ENCODE measurements at places on chromosomes 16 and 17.

DNA sequence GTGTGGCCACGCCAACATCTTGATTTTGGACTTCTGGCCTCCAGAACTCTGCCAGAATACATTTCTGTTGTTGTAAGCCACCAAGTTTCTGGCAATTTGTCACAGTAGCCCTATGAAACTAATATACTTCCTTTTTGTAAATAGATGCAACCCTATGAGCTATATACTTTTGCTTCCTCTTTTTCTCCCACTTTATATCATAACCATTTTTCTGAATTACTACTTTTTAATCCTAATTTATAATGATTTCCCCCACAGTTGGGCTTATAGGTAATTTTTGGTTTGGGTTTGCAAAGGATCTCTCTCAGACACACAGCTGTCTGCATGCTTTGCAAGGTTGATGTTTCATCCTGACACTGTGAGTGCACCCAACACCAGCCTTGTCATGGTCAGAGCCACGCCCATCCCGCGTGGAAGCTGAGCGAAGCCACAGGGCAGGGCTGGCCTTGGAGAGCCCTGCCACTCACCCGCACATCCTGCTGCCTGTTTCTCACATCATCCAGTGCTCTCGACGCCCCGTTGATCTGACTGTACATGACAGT lies 5.8 kb downstream of the TRIM25 start:
- DNase-seq = no peak
- H3K4me1 ChIP-seq = peaks cover 12% of the 10 kb centered on the region
- H3K27ac ChIP-seq = peak overlapping the region; percentile 27
- no peak overlapping the region for H3K4me3 ChIP-seq
- peaks cover 31% of the 10 kb centered on the region for H3K36me3 ChIP-seq

- no peak overlapping the region for H3K27ac ChIP-seq
- no peaks in the 10 kb centered on the region for H3K27me3 ChIP-seq
- no peak for DNase-seq
- no peaks in the 10 kb centered on the region for H3K36me3 ChIP-seq
- no peaks in the 10 kb centered on the region for H3K4me1 ChIP-seq
Observed at GRCh38 chr16:72424757-72425156, 252.8 kb upstream of the PMFBP1 start.

DNA sequence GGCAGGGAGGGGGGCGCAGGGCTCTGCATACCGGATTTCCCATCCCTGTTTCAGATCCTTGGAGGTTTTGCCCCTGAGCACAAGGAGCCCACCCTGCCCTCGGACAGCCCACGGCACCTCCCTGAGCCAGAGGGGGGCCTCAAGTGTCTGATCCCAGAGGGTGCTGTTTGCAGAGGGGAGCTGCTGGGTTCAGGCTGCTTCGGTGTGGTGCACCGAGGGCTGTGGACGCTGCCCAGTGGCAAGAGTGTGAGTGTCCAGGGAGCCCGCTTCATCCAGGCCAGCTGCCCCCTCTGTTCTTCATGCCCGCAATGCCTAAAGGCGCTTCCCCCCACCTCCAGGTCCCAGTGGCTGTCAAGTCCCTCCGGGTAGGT lies 2.5 kb downstream of the TNK1 start:
- H3K27ac ChIP-seq = no peak overlapping the region
- H3K27me3 ChIP-seq = peaks cover 9% of the 10 kb centered on the region
- no peaks in the 10 kb centered on the region for H3K36me3 ChIP-seq
- H3K4me3 ChIP-seq = no peak overlapping the region

- no peak overlapping the region for H3K4me3 ChIP-seq
- no peaks in the 10 kb centered on the region for H3K27me3 ChIP-seq
- DNase-seq = no peak
- H3K4me1 ChIP-seq = peaks cover 25% of the 10 kb centered on the region
- no peaks in the 10 kb centered on the region for H3K36me3 ChIP-seq
Observed at GRCh38 chr17:69503711-69504110, 89.2 kb downstream of the MAP2K6 start.

DNA sequence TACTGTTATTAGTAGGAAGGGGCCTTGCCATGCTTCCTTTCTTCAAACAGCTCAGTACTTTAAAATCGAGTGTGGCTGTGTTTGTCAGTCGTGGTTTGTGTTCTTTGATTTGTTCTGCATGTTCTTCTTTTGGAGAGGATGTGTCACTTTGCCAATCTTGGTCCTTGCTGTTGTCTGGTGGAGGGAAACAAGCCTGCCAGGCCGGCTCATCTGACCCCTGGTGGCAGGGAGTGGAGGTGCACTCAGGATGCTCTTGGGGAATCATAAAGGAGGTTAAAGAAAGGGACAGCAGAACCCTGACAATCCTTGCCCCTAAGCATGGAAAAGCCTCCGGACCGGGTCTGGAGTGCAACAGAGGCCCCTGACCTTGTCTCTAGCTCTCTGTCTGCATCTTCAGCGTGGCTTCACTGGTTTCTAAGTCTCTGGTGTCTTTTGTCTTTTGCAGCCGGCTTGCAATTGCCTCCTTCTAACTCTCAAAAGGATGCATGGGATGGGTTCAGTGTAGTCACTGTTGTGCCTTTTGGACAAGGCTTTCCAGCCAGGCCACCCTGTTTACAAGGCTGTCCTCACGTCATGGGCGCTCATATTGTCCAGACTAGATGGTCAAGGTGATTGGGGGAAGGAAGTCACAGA lies 135.8 kb downstream of the WWOX start:
- no peaks in the 10 kb centered on the region for H3K36me3 ChIP-seq
- no peak overlapping the region for H3K4me3 ChIP-seq
- H3K4me1 ChIP-seq = no peaks in the 10 kb centered on the region
- no peak overlapping the region for H3K27ac ChIP-seq

- peak; percentile 9 for DNase-seq
- H3K27ac ChIP-seq = no peak overlapping the region
- H3K36me3 ChIP-seq = no peaks in the 10 kb centered on the region
- H3K27me3 ChIP-seq = no peaks in the 10 kb centered on the region
- no peak overlapping the region for H3K4me3 ChIP-seq
- H3K4me1 ChIP-seq = peaks cover 10% of the 10 kb centered on the region
Observed at GRCh38 chr16:82631701-82632685, 5.2 kb downstream of the CDH13 start.

- H3K4me3 ChIP-seq = no peak overlapping the region
- H3K27me3 ChIP-seq = no peaks in the 10 kb centered on the region
- H3K4me1 ChIP-seq = peaks cover 8% of the 10 kb centered on the region
- no peak for DNase-seq
Observed at GRCh38 chr17:81314398-81315081, 19.4 kb upstream of the SLC38A10 start.

GRCh38 chr16:1493746-1494094 lies 560 bp downstream of the TELO2 start:
- no peaks in the 10 kb centered on the region for H3K27me3 ChIP-seq
- H3K36me3 ChIP-seq = peaks cover 9% of the 10 kb centered on the region
- H3K27ac ChIP-seq = peak overlapping the region; percentile 30
- peaks cover 5% of the 10 kb centered on the region for H3K4me1 ChIP-seq
- peak overlapping the region; percentile 78 for H3K4me3 ChIP-seq

DNA sequence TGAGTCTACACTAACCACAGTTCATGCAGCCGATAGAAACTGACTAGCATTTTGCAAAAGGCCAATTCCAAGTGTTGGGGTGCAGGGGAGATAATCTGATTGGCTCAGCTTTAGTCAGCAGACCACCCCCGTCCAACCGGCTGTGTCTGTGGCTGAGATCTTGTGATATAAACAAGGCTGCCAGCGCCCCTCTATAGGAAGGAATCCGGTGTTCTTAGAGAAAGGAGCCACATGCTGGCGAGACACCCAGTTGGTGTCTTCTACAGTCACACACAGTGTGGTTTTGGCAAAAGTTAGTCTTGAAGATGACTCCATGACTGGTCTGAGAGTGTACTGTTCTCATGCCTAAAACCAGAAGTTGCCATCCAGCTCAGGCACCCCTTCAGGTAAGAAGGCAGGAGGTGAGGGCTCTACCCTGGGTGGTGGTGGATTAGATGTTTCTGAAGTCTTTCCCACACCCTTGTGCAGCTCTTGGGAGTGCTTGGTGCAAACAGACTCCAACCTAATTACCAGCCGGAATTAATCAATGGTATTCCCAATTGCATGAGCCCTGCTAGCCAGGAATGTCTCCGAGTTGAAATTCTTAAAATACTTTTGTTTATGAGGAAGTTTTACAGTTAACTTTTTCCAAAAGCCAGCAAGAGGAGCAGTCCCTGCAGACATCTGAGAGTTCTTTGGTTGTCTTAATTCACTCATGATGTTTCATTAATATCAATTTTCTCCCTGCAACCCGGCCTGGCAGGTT lies 172.3 kb upstream of the IRX6 start:
- DNase-seq = no peak
- H3K27me3 ChIP-seq = peaks cover 2% of the 10 kb centered on the region
- H3K36me3 ChIP-seq = no peaks in the 10 kb centered on the region
- no peaks in the 10 kb centered on the region for H3K4me1 ChIP-seq
- H3K4me3 ChIP-seq = no peak overlapping the region

GRCh38 chr17:68184816-68185436 lies 62.9 kb upstream of the AMZ2 start:
- H3K27ac ChIP-seq = no peak overlapping the region
- H3K36me3 ChIP-seq = no peaks in the 10 kb centered on the region
- DNase-seq = no peak
- no peaks in the 10 kb centered on the region for H3K4me1 ChIP-seq
- H3K27me3 ChIP-seq = peaks cover 2% of the 10 kb centered on the region

DNA sequence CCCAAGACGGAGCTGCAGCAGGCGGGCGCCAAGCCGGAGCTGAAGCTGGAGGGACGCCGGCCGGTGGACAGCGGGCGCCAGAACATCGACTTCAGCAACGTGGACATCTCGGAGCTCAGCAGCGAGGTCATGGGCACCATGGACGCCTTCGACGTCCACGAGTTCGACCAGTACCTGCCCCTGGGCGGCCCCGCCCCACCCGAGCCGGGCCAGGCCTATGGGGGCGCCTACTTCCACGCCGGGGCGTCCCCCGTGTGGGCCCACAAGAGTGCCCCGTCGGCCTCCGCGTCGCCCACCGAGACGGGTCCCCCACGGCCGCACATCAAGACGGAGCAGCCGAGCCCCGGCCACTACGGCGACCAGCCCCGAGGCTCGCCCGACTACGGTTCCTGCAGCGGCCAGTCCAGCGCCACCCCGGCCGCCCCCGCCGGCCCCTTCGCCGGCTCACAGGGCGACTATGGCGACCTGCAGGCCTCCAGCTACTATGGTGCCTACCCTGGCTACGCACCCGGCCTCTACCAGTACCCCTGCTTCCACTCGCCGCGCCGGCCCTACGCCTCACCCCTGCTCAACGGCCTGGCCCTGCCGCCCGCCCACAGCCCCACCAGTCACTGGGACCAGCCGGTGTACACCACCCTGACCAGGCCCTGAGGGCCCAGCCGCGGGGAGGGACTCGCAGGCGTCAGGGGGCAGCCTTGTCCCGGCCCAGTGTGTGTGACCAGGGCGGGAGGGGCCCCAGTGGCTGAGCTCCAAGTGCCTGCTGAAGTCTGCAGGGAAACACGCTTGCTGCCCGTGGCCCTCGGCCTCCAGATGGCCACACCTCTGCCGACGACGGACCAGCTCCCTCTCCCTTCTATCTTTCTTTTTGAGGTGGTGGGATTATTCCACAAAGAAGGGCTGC lies 3.4 kb downstream of the SOX8 start:
- peaks cover 3% of the 10 kb centered on the region for H3K4me1 ChIP-seq
- no peak for DNase-seq
- peaks cover 5% of the 10 kb centered on the region for H3K27me3 ChIP-seq
- no peak overlapping the region for H3K27ac ChIP-seq

GRCh38 chr16:58938811-58939210 lies 204.7 kb upstream of the GOT2 start:
- no peaks in the 10 kb centered on the region for H3K4me1 ChIP-seq
- no peaks in the 10 kb centered on the region for H3K36me3 ChIP-seq
- no peak overlapping the region for H3K4me3 ChIP-seq
- H3K27me3 ChIP-seq = no peaks in the 10 kb centered on the region

- H3K27ac ChIP-seq = no peak overlapping the region
- DNase-seq = no peak
- no peak overlapping the region for H3K4me3 ChIP-seq
- H3K27me3 ChIP-seq = no peaks in the 10 kb centered on the region
- H3K36me3 ChIP-seq = no peaks in the 10 kb centered on the region
- peaks cover 19% of the 10 kb centered on the region for H3K4me1 ChIP-seq
Observed at GRCh38 chr17:57784226-57784895, 39.3 kb upstream of the CCDC182 start.

- no peak overlapping the region for H3K4me3 ChIP-seq
- no peaks in the 10 kb centered on the region for H3K4me1 ChIP-seq
- no peaks in the 10 kb centered on the region for H3K36me3 ChIP-seq
- peak; percentile 59 for DNase-seq
- no peaks in the 10 kb centered on the region for H3K27me3 ChIP-seq
- H3K27ac ChIP-seq = peak overlapping the region; percentile 85
Observed at GRCh38 chr17:16407911-16408588, 7.3 kb upstream of the TRPV2 start.

GRCh38 chr17:75135946-75136345 lies 4.4 kb upstream of the NT5C start:
- peaks cover 7% of the 10 kb centered on the region for H3K4me1 ChIP-seq
- H3K36me3 ChIP-seq = no peaks in the 10 kb centered on the region
- DNase-seq = no peak
- H3K27ac ChIP-seq = no peak overlapping the region

GRCh38 chr17:5770441-5771270 lies 186.3 kb upstream of the NLRP1 start:
- no peak for DNase-seq
- H3K4me3 ChIP-seq = no peak overlapping the region
- no peak overlapping the region for H3K27ac ChIP-seq
- H3K36me3 ChIP-seq = no peaks in the 10 kb centered on the region

GRCh38 chr16:84544031-84544773 lies 39.7 kb upstream of the MEAK7 start:
- H3K27me3 ChIP-seq = no peaks in the 10 kb centered on the region
- no peak for DNase-seq
- no peaks in the 10 kb centered on the region for H3K36me3 ChIP-seq

GRCh38 chr16:976389-976931 lies 5.1 kb upstream of the SOX8 start:
- no peaks in the 10 kb centered on the region for H3K36me3 ChIP-seq
- H3K27ac ChIP-seq = no peak overlapping the region
- no peak overlapping the region for H3K4me3 ChIP-seq
- H3K27me3 ChIP-seq = no peaks in the 10 kb centered on the region

- H3K4me1 ChIP-seq = no peaks in the 10 kb centered on the region
- DNase-seq = peak; percentile 81
- H3K27me3 ChIP-seq = no peaks in the 10 kb centered on the region
- H3K36me3 ChIP-seq = no peaks in the 10 kb centered on the region
Observed at GRCh38 chr16:73418691-73419090, 370.8 kb upstream of the ZFHX3 start.

DNA sequence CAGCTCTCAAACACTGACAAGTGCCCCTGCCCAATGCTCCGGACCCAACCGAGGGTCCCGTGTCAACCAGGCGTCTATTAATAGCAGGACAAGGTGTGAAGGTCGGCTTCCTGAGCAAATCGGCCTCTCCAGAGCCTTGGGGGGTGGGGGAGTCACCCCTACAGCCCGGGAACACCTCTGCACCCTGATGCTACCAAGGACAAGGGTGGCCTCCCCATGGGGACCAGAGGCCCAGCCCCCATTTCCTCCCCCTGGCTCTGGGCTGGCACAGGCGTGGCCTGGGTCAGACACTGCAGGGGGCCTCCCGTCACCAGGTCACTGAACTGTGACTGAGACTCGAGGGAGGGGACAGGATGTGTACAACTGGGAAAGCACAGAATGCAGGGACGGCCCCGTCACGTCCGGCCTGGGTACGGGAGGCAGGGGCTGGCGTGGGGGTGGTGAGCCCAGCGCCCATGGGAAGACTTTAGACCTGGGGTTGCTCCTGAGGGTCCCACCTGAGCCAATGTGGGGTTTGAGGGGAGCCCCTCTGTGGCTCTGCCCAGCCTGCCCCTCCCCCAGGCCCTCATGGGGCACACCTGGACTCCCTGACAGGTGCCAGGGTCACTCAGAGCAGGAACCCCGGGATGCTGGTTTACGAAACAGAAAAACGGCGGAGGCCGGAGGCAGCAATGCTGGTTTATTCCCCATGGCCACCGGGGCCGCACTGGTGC lies 579 bp upstream of the CYBA start:
- H3K27me3 ChIP-seq = no peaks in the 10 kb centered on the region
- peak overlapping the region; percentile 87 for H3K27ac ChIP-seq
- peak; percentile 72 for DNase-seq
- H3K4me3 ChIP-seq = no peak overlapping the region
- H3K4me1 ChIP-seq = no peaks in the 10 kb centered on the region

Measured in lung (tissue), 17 donors.